Activated gamma-delta T cell treated with Interleukin-2 at 50 U/mL for 16 hours (primary cell): ENCODE measurements at places on chromosomes 5 and 9.

DNA sequence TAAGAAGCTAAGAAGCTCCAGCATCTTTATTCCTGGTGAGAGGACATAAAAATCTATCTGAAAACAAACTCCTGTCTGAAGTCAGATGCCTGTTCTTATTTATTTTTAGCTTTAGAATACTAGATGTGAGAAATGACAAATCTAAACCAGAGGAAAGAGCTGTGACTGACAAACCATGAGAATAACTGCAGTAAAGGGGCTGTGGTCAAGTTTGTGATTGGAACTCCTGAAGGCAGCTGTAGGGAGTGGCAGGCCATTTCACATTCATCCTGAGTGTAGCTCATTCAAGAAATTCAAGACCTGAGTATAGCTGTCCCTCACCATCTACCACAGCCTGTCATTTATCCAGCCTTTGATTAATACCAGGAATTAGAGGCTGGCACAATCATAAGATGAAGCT, 718.8 kb downstream of the BRINP1 start:
- no peak for DNase-seq

GRCh38 chr5:55869847-55870246, 18.7 kb downstream of the IL31RA start:
- DNase-seq, result no peak

DNA sequence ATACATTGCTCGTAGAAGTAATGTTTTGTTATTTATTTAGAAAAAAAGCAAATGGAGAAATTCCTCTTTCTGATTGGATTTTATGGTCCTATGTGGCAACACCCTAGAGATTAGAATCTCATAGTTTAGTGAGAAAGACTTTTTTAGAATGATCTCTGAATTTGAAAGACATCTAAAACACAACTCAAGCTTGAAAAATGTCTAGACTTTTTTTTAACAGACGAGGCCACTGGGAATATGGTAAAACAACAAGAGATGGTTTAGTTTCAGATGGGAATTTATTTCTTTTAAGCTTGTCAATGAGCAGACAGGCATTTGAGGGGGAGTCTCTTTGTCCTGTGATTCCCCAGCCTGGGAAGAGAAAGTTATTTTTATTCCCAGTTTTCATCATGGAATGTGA, 122.1 kb downstream of the NTRK2 start:
- DNase-seq, result no peak

DNA sequence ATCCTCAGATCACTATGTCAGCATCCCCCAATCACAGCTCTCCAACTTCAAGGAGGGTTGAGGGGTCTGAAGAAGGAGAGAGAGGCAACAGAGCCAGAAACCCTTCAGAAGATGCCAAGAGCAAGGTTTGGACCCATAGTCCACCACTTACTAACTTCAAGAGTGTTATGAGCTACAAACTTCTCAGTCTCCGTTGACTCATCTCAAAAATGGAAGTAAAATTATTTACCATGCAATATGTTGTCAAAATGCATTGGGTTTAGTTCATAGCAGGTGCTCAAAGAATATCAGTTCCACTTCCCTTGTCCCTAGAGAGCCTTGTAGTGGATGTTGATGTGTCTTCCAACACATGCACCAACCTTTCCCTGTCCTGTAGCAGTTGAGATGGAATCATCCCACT, 116.0 kb downstream of the KCNIP1 start:
- DNase-seq, result no peak

DNA sequence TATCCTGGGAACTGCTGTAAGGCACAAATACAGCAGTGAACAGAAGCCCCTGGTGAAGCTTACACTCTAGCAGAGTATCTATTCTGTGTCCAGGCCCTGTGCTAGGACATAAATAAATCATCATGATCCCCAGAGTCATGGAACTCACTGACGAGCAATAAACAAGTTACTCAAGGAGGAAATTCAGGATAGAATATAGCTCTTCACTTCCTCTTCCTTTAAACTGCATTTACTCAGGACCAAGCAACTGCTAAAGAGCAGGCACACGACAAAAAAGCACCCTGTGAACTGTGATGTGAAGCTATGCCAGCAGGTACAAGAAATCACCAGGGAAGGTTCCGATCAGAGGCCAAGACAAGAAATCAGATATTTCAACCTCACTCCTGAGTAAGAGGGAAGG, 47.8 kb upstream of the NR5A1 start:
- DNase-seq, result no peak
